Brain pericyte (primary cell): ENCODE measurements at places on chromosomes 2 and 18.

- no peak for DNase-seq
Measured at GRCh38 chr2:149763358-149763757, 175.8 kb upstream of the MMADHC start.

DNA sequence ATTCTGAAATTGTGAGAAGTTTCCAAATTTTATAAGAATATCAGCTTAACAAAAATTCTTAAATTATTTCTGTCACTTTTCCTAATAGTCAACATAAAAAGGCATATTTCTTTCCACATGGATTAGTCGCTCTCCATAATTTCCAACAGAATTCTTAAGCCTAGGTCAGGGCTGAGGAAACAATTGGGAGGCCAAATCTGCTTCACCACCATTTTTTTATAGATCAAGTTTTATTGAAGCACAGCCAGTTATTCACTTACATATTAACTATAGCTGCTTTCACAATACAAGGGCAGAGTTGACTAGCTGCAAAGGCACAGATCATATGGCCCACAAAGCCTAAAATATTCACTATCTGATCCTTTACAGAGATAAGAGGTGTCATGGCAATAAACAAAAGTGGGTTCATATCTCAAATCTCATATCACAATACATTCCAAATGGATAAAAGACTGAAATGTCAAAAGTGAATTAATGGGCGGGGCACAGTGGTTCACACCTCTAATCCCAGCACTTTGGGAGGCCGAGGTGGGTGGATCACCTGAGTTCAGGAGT, 18.7 kb downstream of the MEMO1 start:
- no peak for DNase-seq

DNA sequence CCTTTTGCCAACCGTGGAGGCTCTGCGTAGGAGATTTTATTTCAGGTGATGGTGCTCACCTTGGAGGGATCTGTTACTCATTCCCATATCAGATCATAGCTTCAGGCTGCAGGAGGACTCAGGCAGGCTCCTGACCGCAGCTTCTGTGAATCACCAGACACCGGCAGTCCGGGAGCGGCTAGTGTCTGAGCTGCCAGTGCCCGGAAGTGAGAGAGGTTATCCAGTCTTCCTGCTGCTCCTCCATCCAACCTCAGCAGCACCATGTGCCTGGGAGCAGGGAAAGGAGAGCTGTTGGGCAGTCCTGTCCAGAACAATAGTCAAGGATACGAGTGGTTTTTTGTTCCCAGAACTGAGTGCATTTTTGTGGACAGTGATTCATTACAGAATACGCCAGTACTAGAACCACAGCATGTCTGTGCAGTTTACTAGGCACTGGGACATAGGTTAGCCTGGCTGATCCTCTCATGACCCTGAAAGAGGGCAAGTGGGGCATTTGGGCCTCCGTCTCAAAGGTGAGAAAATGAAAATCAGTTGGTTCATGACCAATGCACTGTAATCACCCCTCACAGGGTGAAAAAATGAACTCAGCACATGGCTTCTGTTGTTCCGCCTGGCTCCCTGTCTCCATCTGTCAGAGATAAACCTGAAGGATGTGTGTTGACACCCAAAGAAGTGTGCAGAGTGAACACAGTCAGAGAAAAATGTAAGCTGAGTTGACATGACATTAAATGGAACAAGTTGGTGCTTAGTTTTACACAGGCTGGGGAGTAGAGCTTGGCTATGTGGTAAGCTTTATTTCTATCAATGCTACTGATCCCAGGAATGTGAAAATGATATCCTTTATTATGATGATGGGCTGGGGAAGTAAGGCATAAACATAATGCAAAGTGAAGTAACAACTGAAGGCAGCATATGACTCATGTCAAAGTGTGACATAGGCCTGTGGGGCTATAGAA, 12.2 kb downstream of the FHOD3 start:
- no peak for DNase-seq

GRCh38 chr2:230498506-230499107, 82.6 kb downstream of the SP100 start:
- no peak for DNase-seq

DNA sequence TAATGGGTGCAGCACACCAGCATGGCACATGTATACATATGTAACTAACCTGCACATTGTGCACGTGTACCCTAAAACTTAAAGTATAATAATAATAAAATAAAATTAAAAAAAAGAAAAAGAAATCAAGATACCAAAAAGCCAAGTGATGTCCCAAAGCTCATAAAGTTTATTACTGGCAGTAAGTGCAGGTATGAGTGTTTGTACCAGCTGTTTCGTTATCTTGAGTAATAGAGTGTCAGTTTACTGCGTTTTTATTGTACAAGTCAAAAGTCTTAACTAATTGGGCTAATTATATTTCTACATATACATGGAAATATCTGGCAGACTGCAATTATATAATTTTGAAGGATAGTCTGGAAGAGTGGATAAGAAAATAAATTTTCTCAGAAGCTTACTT, 41.8 kb downstream of the MFSD6 start:
- DNase-seq, result no peak

GRCh38 chr2:233679196-233679595, 2.5 kb upstream of the UGT1A7 start:
- no peak for DNase-seq
